ENCODE measurements at places on chromosomes 12 and 14.
A peak's percentile ranks its signal among the peaks of the same experiment; 100 is the strongest.

DNA sequence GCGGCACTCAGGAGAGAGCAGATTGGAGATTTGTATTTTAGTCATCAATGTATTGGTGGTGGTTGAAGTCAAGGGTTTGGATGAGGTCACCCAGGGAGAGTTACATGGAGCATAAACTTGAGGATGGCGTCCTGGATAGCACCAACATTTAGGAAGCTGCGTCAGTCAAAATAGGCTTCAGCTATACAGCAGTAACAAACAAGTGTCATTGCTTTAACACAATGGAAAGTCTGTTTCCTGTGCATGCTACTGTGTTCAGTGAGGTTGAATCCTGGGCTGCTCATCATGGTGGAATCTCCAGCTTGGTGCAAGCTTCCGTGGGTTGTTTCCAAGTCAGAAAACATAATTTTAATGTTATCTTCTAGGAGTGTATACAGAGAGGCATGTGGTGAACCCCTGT, 180.4 kb downstream of the CFAP54 start:
- no peak for DNase-seq

DNA sequence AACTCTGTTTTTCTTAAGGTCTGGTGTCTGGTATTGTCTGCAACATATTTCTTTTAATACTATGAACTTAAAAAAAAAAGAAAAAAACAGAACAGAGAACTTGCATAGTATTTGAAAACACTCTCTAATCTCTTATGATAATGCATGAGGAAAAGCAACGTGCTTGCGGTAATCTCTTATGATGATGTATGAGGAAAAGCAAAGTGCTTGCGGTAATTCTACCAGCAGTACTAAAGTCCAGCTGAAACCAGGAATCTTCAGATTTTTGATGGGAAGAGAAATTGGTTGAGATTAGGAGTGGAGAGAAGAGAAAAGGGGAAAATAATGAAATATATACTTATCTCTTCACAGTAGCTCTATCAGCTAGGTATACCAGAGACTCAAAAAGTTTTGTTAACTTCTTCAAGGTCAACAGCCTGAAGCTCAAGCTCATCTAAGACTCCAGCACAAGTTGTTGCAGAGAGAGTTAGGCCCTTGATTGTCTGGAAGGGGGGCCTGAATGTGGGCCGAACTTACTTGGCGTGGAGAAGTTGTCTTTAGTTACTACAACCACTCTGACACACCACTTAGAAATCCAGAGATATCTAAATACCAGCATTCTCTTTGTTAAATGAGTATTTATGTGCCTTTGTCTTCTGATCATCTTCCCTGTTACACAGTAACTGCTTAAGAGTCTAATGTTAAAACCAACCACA, 240.4 kb downstream of the PRKD1 start:
- DNase-seq = no peak

DNA sequence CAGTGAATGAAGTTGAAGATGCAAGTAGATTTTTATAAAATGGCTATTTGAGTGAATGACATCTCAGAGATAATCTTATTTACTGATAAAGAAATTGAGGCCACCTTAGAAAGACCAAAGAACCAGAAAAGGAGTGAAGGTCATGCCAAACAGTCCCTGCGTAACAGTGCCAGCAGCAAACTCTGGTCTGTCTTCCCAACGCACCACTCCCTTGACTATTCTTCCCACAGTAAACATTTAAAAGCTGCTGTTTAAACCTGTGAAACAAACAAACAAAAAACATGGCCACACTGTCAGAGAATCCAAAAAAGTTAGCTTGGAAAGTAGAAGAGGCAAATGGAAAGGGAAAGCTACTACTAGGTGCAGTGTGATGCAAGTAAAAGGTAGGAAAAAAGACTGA, 1.5 kb upstream of the PRPF39 start:
- DNase-seq = no peak

- DNase-seq = no peak
Measured at GRCh38 chr14:106681568-106681967, 1155.2 kb downstream of the TMEM121 start.

GRCh38 chr14:53109105-53110041, 43.8 kb downstream of the DDHD1 start:
- DNase-seq = no peak

GRCh38 chr12:90679674-90680073, 275.3 kb downstream of the CCER1 start:
- DNase-seq = no peak

DNA sequence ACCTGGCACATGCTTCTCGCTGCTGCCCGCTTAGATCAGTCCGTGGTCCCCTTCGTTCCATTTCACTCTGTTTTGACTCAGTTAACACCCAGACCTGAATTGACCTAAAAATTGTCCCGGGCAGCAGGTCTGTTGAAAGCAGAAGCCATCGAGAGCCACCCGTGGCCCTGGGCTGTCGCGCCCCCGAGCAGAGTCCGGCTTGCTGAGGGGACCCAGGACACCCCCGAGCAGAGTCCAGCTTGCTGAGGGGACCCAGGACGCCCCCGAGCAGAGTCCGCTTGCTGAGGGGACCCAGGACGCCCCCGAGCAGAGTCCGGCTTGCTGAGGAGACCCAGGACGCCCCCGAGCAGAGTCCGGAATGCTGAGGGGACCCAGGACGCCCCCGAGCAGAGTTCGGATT, 50.2 kb upstream of the GALNT9 start:
- DNase-seq = no peak

- DNase-seq = no peak
Measured at GRCh38 chr12:91958816-91959215, 186.8 kb downstream of the BTG1 start.

DNA sequence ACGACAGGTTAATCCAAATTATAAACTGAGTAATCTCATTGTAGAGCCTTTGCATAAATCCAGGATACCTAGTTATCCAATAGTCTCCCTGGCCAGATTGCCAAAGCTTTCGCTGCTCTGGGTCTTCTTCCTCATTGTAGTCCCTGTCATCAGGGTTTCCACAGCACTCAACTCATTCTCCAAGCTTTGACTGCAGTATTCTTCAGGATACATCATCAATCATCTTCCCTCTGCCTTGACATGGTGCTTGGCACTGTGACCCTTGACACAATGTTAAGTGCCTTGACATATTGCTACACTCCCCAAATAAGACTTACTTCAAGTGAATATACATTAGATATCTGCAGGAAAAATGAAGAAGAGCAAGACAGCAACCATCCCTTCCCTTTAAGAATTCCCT, 60.1 kb upstream of the RESF1 start:
- DNase-seq = no peak

- no peak for DNase-seq
Measured at GRCh38 chr14:78631551-78631950, 461.4 kb downstream of the NRXN3 start.

- DNase-seq = no peak
Measured at GRCh38 chr14:54642801-54643695, 76.1 kb downstream of the SAMD4A start.

- DNase-seq = no peak
Measured at GRCh38 chr14:85057221-85057620, 472.7 kb upstream of the FLRT2 start.

- DNase-seq = no peak
Measured at GRCh38 chr12:52615208-52615868, 3.0 kb downstream of the KRT73 start.

GRCh38 chr12:2636741-2637340, 157.9 kb upstream of the FKBP4 start:
- DNase-seq = no peak

- no peak for DNase-seq
Measured at GRCh38 chr12:80406253-80406652, 37.8 kb upstream of the PTPRQ start.

DNA sequence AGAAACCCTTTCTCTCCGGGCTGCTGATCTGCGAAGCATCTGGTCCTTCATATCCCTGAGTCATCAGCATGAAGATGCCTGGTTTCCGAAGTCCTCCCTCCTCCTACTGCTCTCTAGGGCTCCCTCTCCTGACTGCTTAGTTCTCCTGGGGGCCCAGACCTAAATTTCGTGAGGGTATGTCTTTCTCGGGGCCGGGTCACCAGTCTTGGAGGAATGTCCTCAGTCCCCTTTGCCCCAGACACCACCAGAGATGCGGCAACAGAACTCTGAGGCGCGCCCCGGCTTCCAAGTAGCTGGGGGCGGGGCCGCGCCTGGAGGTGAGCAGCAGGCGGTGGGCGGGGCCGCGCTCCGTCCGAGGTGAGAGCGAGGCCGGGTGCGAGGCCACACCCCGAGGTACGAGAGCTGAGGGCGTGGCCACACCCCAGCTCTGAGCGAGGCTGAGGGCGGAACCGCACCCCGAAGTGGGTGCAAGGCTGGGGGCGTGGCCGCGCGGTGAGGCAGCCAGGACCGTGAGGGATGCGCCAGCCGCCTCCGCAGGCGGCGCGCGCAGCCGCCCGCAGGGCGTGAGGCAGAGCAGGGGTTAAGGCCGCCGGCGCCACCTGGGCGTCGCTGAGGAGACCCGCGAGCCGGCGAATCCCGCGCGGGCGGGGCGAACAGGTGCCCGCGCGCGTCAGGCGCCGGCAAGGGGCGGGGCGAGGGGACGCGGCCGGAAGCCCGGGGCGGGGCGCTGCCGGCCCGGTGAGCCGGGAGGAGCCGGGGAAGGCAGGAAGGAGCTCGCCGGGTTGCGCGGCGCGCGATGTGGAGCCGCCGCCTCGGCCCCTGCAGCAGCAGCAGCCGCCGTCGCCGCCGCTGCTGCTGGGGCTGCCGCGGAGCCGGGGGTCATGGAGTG, at the start of gene BICDL1:
TSS of gene BICDL1 (plus strand) at position 765 of the 889 bp plus-strand sequence. CDS start 633 bp downstream, outside the sequence.
- DNase-seq = peak; percentile 46

- no peak for DNase-seq
Measured at GRCh38 chr14:55383541-55384140, 28.0 kb downstream of the ATG14 start.

- DNase-seq = no peak
Measured at GRCh38 chr12:70543444-70543843, 93.8 kb downstream of the PTPRB start.

DNA sequence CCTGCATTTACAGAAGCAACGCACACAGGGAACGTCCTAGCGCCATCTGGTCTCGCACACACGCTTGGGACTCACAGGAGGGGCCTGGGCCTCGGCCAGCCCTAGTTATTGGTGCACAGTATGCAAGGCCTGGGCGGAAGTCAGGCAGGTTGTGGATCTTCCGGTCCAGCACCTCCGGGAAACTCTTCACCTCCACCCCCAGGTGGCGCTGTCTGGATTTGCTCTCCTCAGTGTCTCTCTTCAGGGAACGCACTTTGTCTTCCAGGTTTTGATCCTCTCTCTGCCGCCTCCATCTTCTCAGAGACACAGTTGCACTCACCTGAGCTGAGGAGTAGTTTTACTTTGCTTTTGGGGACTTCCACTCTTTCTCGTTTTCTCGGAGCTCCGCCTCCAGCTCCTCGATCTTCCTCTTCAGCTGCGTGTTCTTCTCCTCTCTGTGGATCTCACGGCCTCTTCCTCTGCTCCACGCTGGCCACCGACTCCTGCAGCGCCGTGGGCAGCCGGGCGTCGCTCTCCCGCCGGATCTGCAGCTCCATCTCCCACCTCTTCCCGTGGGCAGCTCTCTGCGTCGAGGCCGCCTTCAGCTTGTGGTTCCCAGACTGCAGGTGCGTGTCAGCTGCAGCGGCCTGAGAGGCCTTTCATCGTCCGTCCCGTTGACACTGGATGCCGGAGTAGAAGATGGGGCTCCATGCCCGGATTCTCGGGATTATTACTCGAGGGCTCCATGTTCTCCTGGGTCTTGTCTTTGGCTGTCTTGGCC, 933.8 kb downstream of the TMEM121 start:
- DNase-seq = no peak

GRCh38 chr12:28699029-28699428, 450.0 kb upstream of the FAR2 start:
- no peak for DNase-seq

DNA sequence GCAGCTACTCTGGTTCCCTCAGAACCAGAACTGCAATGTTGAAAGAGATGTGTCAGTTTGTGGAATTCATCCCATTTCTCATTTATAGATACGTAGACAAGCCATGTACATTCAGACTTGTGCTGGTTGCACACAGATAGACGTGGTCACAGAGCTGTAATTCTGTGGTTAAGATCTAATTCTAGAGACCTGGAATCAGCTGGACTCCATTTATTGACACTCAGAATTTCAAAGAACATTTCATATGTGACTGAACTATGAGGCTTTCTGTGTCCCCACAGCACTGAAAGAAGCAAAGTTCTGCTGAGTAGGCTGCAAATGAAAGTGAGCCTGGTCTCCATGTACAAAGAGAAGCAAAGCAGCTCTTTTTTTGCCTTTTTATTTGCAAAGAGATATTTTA, 220.2 kb upstream of the NAV3 start:
- DNase-seq = no peak

DNA sequence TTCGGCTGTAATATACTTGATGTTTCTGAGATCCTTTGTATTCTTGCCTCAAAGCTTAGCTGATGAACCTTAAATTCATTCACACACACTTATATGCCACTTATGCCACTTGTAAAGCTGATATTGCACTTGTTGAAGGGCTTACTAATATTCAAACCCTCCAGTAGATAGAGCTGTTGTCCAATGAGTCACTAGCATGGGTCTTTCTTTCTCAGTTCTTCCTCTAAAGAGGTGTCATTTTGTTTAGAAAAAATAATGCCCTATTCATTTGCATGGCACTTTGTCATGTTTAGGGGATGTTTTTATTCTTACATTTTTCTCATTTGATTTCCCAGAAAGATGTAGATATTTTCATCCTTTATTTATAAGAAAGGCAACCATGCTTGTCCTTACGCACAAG, 56.4 kb downstream of the MON2 start:
- DNase-seq = no peak

- DNase-seq = no peak
Measured at GRCh38 chr12:41980390-41980789, 164.3 kb downstream of the GXYLT1 start.

GRCh38 chr12:84919271-84919670, 6.7 kb upstream of the SLC6A15 start:
- DNase-seq = no peak

- no peak for DNase-seq
Measured at GRCh38 chr12:95487024-95487423, 13.1 kb downstream of the METAP2 start.

GRCh38 chr12:80017261-80017870, 82.0 kb upstream of the OTOGL start:
- no peak for DNase-seq

GRCh38 chr14:64591809-64592208, 42.0 kb downstream of the PPP1R36 start:
- no peak for DNase-seq

DNA sequence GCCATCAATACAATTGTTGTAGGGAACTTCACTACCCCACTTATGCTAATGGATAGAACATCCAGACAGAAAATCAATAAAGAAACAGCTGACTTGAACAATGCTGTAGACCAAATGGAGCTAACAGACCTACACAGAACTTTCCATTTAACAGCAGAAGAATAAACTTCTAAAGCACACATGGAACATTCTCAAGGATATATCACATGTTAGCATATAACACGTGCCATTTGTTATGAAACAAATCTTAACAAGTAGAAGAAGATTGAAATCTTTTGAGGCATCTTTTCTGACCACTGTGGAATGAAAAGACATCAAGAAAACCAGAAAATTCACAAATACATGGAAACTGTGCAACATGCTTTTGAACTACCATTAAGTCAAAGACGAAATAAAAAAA, 62.5 kb upstream of the RNU6-8 start:
- DNase-seq = no peak

DNA sequence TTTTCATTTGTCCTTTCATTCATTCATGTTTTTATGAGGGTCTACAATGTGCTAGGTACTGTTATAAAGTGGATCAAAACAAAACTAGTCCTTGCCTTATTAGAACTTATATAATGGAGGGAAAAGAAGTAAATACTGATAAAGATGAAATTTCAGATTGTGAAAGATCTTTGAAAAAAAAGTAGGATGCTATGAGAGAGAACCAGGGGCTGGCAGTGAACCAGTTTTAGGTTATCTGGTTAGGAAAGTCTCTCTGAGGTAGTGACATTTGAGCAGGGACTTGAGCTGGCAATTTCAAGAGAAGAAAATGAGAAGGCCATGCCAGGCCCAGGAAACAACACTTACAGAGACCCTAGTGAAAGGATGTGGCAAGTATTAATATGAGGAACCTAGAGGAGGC, 57.3 kb upstream of the E2F7 start:
- no peak for DNase-seq
